ENCODE measurements at places on chromosomes 16 and 17.

- DNase-seq: no peak
These were observed 11.4 kb upstream of the MRPS23 start for GRCh38 chr17:57861000-57861789.

- no peak for DNase-seq
These were observed 1.4 kb downstream of the CENPX start for GRCh38 chr17:82021107-82021899.

- DNase-seq: no peak
These were observed 122.9 kb upstream of the ELAC2 start for GRCh38 chr17:13140750-13141149.

DNA sequence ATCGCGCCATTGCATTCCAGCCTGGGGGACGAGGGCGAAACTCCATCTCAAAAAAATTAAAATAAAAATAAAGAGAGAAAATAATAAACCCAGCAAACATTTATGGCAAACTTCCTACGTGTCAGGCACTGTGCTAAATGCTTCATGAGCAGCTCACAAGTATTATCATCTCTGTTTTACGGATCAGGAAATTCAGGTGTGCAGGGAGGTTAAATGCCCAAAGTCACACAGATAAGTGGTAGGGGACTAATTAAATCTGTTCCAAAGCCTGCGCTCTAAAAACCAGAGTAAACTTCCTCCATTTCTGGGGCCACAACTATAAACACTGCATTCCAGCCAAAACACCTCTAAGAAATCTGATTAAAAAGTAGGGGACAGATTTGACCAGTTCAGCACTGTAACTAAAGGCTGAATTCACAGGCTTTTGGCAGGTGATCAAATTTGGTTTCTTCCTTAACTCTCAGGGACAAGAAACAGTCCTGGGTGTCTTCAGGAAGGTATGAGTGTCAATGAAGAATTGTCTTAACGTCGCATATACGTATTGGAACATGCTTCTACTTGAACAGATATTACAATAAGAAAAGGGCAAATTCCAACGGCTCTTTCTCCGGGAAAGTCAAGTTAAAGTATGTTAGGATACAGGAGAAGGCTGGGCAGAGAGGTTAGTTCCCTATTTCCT is 996 bp downstream of the STRADA start:
- no peak for DNase-seq

DNA sequence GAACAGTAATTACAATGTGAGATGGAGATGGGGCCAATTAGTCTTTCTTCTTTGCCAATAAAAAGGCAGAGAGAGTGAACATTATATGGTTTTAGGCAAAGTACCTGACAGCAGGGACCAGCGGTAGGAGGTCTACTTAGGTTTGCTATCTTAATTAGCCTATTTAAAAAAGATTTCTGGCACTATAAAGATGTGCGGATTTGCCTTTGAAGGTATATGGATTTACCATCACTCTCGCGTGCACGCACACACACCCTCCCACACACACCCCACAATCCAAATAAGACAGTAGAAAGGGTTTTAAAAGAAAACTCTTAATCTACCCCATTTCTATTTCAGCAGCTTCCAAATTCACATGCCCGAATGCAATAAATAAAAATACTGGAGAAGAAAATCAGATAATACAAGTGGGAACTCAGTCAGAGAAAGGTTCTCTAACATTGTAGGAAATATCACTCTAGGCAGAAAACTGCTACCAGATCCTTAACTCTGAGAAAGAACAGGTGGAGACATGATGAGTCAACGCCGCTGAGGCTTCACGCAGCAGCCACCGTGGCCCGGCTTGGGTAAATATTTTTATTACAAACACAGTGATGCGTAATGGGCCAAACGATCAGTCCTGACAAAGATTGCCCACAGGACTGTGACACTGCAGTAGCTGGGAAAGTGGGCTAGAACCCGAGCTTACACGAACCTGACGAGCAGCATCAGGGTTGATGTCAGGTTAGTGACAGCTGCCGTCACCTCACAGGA is 66.6 kb upstream of the AXIN2 start:
- DNase-seq: no peak

DNA sequence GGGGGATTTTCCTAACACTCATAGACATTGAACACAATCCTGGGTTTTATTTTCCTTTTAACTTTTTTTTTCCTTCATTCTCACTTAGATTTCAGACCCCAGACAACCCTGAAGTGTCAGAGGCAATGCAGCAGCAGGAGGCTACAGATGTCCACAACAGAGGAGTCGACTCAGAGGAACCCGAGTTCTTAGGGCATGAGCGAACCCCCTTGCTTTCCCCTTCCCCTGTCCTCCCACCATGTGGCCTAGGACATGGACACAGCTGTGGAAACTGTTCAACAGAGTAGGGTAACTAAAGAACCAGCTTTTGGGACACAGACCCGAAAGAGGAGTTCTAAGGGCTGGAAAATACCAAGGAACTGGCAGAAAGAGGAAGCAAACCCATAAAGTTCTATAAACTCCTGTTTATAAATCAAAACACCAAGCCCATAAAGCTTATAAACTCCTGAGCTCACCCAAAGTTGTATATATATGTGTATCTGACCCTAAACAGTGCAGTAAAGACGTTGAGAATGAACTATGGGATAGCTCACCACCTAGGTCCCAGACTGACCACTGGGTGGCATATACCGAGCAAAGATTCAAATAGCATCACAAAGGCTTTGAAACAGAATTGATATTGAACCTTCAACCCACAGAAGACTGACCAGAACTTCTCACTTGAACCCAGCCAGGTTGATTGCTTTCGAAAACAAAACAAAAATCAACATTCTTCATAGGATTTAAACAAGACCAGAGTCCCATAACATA is 33.9 kb downstream of the CMTM4 start:
- no peak for DNase-seq

GRCh38 chr17:79011451-79012147 is 2.0 kb upstream of the CANT1 start:
- DNase-seq: no peak

DNA sequence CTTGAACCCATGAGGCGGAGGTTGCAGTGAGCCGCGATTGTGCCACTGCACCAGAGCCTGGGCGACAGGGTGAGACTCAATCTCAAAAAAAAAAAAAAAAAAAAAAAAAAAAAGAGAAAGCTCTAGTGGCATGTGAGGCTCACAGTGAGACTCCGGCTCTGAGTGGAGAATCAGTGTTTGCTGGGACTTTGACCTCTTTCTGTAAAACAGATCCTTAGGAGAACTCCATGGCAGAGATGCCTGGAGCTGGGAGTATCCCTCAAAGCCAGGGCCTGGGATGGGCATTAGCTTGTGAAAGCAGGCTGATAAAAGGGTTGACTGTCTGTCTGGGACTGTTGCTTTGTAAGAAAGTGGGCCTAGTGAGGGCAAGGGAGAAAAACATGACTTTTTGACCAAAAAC is 46.4 kb downstream of the ZNF207 start:
- DNase-seq: no peak

All from cerebellar nuclear complex (tissue), 1 donor.